ENCODE measurements at places on chromosomes 6 and 20.
A peak's percentile ranks its signal among the peaks of the same experiment; 100 is the strongest.

DNA sequence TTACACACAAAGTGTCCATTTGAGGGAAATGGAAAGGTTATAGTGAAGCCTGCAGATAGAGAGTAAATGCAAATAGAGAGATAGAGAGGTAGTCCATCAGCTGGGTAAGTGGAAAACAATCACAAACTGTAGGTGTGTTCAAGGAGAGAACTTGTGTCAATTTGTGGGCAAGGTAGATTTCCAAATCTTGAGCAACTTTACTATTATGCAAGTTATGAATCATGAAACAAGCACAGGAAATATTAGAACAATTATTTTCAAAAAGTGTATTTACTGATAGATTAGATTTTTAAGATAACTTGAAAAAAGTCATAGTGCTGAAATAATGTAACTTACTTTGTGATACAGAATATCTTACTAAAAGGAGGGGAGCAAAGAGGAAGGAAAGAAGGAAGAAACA, 792.9 kb downstream of the EYS start:
- no peak for DNase-seq

- DNase-seq = no peak
These were observed 31.4 kb downstream of the ACSS2 start for GRCh38 chr20:34907616-34908469.

DNA sequence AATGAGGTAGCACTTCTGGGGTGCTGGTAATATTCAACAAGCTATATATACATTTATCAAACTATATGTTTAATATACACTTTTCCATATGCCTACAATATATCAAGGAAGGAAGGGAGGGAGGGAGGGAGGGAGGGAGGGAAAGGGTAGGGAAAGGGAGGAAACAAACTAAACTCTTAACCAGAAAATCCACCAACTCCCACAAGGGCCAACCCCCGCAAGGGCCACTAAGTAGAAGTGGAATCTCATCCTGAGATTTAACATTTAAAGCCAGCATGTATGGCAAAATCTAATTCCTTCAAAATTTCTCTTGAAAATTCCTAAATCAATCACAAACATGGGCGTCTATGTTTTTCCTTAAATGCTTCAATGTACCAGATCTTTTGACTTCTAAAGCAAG, 298.6 kb upstream of the THEMIS start:
- DNase-seq = no peak

GRCh38 chr6:95846652-95847051, 169.1 kb upstream of the FUT9 start:
- DNase-seq = no peak

- DNase-seq = no peak
These were observed 58.1 kb downstream of the RREB1 start for GRCh38 chr6:7165890-7166267.

GRCh38 chr6:18259675-18260447, 4.5 kb downstream of the DEK start:
- DNase-seq = no peak

DNA sequence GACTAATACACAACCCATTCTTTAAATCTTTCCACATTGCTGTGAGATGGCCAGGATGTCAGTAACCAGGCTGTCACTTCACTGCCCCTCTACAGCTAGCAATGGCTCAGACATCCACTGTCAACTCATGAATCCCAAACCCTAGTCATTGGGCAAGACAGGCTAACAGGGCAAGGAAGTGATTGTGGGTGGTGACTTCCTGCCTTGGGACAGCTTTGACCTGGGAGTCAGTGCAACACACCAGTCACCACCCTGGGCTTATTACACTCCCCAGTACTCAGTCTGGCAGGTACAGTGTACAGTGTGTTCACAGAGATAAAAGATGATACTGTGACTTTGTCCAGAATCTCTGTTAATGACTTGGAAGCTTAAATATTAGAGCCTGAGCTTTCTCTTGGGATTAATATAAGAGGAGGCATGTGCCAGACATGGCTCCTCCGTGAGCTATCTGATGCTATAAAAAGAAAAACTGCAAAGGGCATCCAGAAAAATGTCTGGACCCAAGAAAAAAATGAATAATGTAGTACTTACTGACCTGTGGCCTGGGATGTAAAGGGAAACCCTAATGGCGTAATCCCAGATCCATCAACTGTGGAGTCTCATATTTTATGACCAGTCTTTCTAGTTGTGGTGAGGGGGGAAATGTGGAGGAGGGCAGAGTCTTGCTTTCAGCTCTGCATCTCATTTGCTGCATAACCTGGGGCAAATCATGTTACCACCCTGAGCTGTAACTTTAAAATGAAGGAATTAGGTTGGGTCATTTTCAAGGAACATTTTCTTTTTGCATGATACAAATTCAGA, 244.4 kb downstream of the SLC24A3 start:
- DNase-seq = no peak

- DNase-seq = no peak
These were observed 647.3 kb upstream of the DEFB115 start for GRCh38 chr20:30610029-30610693.

DNA sequence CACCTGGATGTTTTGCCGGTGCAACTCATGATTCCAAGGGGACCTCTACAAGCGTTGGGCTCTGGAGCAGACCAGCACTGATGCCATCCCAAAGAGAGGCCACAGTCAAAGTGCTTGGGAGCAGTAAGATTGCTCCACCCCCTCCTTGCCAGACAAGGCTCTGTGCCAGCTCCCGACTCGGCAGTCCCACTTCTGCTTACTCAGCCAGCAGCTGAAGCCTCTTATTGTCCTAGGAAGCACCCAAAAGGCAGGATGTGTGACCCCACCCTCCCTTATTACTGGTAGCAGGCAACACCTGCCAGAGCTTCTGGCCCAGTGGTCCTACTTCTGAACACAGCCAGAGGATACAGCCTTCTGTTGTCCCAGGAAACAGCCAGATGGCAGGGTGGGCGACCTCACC, 614.2 kb downstream of the TENT5A start:
- no peak for DNase-seq

GRCh38 chr20:6663751-6664388, 103.6 kb upstream of the BMP2 start:
- DNase-seq = no peak

DNA sequence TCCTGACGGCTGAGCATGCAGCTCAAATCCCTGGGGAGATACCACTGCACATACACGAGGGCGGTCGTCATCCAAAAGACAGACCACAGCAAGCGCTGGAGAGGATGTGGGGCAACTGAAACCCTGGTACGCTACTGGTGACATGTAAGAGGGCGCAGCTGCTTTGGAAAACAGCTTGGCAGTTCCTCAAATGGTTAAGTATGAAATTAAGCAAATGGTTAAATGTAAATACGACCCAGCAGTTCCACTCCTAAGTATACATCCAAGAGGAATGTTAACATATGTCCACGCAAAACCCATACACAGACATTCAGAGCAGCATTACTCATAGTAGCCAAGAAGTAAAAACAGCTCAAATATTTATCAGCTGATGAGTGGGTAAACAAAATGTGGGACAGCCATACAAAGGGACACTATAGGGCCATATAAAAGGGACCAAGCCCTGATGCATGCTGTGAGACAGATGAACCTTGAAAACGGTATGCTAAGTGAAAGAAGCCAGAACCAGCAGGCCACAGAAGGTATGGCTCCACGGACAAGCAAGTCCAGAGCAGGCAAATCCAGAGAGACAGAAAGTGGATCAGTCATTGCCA, 38.5 kb downstream of the RIPOR3 start:
- no peak for DNase-seq

DNA sequence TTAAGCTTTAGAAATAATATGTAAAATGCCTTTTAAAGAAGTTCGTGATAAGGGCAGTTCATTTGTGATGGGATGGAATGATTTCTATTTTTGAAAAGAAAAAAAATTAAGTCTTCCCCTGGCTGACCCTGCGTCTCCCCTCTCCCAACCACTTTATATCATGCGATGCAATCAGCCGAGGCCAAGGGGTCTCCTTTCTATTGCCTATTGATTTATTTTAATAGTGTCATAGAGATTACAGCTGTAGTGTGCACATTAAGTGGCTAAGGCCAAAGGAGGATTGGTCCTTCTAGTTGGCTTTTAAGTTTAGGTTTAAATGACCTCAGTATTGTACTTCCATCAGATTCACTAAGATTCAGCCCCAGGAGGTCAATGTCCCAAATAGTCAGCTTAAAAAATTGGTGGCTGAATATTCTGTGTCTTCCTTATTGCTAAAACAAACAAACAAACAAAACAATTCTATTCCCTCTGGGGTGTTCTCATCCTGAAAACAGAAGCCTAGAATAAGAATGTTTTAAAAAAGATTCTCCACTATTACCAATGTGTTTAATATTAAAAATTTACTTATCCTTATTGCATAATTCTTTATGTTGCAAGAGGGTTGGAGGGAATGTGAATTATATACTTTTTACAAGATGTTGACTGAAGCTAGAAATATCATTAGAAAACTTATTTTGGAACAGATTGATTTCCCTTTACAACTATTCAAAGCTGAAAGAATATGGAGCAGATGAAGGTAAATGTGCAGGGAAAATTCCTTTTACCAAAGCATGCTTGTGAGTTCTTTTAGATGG, 359.1 kb downstream of the SAMD5 start:
- DNase-seq = no peak

DNA sequence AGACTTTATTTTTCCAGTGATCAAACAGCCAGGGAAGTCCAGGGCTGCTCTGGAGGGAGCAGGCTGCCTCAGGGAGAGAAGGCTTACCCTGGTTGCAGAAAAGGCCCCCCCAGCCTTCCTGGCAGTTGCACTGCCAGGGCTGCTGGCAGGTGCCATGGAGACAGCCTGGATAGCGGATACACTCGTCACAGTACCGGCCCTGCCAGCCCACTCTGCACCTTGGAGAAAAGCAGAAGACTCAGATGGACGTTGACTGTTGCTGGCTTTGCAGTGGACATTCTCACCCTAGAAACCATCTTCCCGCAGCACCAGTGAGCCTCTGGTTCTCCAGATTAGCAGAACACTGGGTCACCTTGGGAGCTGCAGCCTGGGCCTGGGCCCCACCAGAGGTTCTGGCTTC, 5.4 kb downstream of the DLL1 start:
- DNase-seq = no peak

- no peak for DNase-seq
These were observed 228.0 kb downstream of the SYNDIG1 start for GRCh38 chr20:24697411-24697810.

- peak; percentile 25 for DNase-seq
These were observed 744 bp downstream of the VSX1 start for GRCh38 chr20:25081065-25081729.

DNA sequence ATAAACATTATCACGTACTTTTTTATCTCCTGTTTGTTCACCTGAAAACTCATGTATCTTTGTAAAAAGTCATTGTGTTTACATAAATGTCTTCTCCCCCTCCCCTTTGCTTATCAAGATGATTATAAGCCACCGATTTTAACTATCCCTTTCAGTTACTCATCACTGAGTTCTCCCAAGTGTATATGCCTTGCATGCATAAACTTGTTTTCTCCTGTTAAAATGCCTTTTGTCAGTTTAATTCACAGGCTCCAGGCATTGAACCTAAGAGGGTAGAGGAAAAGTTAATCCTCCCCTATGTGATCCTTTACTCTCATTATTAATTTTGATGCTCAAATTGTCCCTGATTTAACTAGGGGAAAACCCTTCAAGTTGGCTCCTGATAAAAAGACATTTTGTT, 24.2 kb downstream of the ANKEF1 start:
- DNase-seq = no peak

DNA sequence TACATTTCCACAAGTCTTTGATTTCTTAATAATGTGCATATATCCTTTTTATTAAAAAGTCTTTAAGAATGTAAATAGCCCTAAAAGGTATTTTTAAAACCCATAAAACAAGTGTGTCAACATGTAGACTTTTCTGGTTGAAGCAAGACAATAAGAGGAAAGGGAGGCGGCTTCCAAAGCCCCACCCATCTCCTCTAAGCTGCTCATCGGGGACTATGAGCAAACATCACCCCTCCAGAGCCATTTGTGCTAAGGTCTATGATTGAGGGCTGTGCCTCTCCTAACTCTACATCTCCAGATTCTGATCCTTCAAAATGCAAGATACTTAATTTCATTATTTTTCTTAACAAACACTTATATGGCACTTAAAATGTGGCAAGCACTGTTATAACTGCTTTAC, 2.5 kb upstream of the NAA20 start:
- DNase-seq = no peak

GRCh38 chr20:931401-931800, 15.3 kb upstream of the ANGPT4 start:
- DNase-seq = no peak

GRCh38 chr20:38001173-38001875, 31.9 kb downstream of the TTI1 start:
- DNase-seq = no peak

GRCh38 chr6:1736346-1737105, 126.8 kb downstream of the FOXC1 start:
- no peak for DNase-seq

DNA sequence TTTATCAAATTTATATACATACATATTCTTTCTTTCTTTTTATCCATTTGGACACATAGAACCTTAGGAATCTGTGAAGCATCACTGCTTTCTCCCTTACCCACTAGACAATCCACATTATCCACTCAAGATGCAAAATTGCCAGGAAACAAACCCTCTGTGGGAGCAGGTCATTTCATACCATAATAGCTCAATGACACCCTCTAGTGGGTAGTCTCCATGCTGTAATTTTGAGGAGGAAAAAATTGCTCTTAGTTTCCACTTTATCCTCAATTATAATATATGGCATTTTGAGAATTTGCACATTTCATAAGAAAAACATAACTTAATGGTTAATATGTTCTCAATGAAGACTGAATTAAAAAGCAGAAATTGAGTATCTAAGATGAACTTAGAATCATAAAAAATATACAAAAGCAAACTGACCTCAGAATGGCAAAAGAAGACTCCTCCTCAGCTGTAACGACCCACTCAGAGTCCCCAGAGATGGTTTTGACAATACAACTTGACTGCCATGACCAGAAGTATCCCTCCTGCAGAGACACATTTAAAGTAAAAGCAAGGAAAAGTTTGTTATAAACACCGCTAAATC, 164.1 kb downstream of the FRK start:
- DNase-seq = no peak

- no peak for DNase-seq
These were observed 14.8 kb upstream of the SERPINB9 start for GRCh38 chr6:2917801-2918445.

- DNase-seq = no peak
These were observed 27.5 kb upstream of the SNRPC start for GRCh38 chr6:34729631-34730470.

DNA sequence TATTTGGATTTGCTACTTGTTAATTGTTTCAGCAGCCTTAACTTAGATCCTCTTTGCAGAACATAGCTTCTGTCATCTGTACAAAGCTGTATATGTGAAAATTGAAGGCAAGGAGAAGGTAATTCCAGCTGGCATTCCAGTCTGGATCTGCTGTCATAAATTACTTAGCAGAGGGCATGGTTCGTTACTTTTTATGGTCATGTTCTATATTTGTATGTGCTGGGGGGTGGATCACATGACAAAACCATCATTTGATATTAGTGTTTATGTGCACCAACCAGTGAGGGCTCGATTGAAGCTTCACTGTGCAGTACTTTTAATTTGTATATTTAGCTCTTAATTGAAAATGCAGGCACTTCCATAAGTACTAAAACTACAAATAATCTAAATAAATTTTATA, 80.2 kb downstream of the CAP2 start:
- DNase-seq = no peak

- DNase-seq = no peak
These were observed 435 bp downstream of the ZSWIM3 start for GRCh38 chr20:45857882-45858216.

All from T follicular helper cell (primary cell).